ENCODE measurements at places on chromosomes 7 and 10.

DNA sequence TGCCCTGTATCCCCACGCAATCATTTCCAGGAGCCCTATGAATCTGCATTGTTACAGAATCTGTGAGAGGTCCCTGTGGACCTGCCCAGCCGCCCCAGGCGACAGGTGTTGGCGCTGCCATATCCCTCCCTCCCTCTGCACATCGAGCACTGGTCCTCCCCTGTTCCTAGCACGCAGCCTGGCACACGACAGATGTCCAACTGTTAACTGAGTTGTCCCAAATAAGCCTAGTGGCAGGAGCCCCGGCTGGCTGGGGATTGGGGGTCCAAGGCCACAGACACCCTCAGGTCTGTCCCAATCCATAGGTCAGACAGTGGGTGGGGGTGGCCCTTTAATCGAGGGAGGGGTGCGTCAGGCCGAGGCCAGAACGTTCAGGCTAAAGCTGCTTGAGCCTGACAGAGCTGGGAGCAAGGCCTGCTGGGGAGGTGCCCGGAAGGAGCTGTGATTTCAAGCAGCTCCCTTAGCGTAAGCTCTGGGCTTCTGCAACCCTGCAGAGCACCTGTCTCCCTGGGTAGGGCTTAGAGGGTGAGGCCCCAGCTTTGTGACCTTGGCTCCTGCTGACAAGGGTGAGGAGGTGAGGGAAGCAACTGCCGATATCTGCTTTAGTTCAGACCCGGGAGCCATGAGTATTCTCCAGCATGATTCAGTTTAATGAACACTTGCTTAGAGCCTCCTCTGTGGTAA lies 40.1 kb downstream of the ADRA2A start:
- DNase-seq, result no peak

DNA sequence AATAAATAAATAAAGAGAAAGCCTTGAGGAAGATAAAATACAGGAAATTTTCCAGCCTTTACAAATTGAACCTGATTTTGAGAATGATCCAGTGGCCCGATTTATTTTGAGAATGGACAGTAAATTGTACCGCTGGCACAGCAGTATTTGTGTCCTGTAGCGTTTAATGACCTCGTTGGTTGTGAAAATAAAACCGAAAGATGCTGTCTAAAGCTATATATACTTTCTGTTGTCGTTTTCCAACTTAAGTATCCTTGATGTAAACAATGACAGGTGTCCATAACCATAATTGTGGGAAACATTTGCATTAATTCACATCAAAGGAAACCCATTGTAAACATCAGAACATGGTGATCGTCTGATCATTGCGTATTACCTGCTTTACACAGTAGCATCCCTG lies 38.8 kb downstream of the TBXAS1 start:
- no peak for DNase-seq

DNA sequence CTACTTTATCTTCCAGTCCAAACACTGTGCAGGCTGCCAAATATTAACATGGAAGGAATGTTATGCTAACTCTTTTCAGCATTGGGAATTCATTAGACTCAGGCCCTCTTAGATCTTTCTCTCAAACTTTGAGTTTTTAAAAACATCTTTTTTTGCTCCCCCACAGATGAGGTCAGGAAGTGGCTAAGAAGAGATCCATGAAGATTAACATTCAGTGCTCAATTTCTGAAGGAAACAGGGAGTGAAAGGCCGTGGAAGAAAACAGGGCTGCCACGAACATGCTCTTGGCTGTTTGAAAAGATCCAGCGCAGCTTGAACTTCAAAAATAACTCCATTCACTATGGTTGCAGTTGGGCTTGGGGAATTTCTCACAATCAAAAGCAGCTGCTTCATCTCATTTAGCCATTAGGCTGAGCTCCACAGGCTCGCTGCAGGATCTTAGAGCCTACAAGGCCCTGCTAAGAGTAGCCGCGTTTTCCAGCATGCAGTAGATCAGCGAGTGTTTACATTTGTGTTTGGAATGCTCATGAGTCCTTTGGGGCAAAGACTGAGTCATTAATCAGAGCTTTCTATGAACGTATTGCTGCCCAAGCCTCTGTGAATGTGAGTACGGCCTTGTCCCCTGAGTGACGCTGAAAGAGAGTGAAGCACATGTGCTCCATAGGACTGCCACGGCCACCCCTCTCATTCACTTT lies 41.2 kb upstream of the TNS3 start:
- no peak for DNase-seq

DNA sequence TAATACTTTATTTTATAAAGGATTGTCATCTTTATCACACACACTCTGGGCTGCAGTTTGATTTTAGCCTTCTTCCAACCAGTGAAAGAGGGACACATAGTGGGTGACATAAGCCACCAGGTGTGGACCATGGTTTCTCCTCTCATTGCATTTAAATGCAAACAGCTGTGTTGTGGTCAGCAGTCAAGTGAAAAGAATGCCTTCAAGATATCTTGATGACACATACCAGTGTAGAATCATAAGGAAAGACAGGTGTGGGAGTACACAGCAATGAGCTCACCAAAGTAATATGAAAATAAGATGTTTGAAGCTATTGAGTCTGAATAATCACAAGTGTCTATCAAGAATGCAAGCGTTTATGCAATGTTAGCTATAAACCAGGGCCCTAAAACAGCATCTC lies 580.0 kb downstream of the XPNPEP1 start:
- DNase-seq, result no peak

DNA sequence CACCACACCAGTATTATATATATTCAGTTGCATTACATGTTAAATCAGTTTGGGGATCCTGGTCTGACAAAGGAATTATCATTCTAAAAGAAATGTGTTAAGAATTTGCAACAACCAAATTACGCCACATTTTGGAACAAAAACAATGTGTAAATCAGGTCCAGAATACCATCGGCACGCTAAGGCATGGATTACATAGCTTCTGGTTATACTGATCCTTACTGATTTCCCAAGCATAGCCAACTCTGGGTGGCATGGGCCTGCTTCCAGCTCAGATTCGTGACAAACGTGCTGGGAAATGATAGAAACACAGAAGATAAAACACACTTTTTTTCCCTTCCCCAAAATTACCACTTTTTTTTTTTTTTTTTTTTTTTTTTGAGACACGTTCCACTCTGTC lies 660.0 kb downstream of the SORCS1 start:
- no peak for DNase-seq

DNA sequence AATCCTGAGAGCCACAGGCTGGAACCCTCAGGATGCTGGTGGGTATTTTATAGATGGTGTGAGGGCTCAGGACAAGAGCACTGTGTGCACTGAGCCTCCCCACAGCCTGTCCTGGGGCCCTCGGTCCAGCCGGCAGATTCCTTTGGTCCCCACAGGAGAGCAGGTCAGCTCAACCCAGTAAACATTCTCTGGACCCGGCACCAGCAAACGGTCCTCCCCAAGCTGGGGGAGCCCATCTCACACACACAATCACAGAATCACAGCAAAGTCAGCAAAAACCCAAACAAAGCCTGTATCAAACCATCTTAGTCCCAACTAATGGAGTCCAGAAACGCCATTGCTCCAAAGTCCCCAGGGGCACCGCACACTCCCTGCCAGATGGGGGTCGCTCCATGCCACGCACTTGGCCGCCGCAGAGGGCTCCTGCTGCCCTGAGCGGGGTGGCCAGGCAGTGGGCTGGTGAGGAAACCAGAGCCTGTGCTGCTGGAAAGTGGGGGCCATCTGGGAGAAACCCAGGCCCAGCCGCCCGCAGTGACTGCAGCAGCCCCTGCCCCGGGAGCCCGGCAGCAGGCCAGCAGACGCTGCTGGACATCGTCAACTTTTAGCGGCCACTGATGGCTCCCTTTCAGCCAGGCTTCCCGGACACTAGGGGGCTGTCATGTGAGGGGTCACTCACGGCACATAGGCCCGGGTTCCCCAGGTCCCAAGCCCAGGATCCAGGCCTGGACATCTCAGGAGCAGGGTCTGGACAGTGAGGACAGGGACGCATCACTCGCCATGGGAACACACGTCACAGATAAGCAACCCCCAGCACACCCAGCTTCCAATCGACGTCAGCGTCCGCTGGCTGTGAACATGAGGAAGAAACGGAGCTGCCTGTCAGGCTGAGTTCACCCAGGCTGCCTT lies 52.6 kb downstream of the DPYSL4 start:
- DNase-seq, result no peak

- DNase-seq, result no peak
Observed at GRCh38 chr7:129530795-129531391, 28.6 kb downstream of the SMKR1 start.

- peak; percentile 54 for DNase-seq
Observed at GRCh38 chr7:20141666-20142065, 75.5 kb downstream of the MACC1 start.

GRCh38 chr7:24340727-24341126 lies 56.7 kb downstream of the NPY start:
- DNase-seq, result no peak

DNA sequence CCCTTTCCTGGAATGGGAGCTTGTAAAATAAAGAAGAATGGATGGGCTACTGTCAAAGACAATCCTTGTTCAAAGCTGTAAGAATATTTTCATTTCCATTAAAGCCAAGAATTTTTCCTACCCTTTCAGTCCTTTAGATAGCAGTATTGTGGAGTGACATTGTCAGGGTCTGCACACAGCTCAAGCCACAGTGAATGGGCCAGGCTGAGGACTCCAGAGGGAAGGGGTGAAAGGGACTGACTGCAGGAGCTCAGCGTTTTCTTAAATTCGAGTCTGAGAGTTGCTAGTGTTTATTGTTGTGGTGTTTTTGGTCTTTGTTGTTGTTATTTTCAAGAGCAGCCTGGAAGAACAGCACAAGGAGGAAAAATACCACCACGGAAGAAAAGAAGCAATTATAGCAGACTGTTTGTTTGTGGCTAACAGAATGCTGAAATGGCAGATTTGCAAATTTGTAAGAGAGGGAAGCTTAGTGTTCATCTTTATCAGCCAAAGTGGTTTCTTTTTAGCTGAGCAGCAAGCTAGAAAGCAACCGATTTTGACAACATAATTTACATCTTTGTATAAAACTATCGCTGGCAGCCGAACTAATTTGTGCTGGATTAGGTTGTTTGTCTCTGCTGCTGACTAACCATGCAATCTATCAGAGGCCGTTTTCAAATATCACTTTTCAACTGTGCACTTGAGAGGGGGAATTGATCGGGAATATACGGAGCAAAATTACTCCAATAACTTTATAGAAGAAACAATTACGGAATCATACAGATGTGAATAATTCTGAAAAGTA lies 192.1 kb downstream of the LRMDA start:
- DNase-seq, result no peak

DNA sequence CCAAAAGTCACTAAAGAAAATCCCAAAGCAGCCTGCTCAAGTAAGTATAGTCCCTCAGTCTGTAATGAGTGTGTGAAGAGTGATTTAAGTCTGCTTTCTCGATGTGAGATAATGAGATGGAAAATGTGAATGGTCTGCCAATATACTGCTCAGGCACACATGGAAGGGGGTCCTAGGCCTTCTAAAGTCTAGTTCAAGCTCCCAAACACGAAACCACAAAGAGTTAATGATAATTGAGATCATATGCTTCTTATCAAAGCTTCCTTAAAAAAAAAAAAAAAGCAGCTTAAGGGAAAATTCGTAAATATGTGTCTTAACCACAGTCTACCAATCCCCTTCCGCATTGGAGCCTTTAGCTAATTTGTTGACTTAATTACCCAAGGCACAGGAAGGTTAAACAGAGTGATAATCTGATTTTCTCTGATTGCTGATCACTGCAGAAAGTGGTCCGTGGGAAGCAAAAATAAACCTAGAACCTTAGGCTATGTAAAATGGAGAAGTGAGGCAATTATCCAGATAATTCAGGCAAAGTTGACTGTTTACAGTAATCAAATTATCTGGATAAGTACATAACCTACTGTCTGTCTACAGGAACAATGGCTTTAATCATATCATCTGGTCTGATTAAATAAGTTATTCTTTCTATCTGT lies 172.9 kb downstream of the MBL2 start:
- DNase-seq, result no peak

GRCh38 chr10:124622158-124622557 lies 122.0 kb downstream of the FAM53B start:
- DNase-seq, result no peak

GRCh38 chr7:137040745-137041144 lies 172.3 kb downstream of the CHRM2 start:
- DNase-seq, result no peak

GRCh38 chr7:138854115-138854645 lies 56.2 kb upstream of the ATP6V0A4 start:
- DNase-seq, result no peak

DNA sequence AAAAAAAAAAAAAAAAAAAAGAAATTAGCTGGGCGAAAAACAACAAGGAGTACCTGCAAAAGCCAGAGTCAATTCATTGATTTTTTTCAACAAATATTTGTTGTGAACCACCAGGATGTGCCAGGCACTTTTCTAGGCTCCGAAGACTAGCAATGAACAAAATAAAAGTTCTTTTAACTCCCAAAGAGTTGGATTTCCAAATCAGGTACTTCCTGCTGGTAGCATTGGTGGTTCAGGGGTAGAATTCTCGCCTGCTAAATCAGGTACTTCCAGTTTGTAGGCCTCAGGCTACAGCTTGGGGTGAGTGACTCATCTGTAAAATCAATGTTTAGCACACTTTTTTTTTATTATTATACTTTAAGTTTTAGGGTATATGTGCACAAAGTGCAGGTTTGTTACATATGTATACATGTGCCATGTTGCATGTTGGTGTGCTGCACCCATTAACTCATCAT lies 10.9 kb downstream of the PPA1 start:
- no peak for DNase-seq

- no peak for DNase-seq
Observed at GRCh38 chr7:157195868-157196267, 57.1 kb downstream of the UBE3C start.

- DNase-seq, result no peak
Observed at GRCh38 chr10:96743988-96744585, 23.8 kb upstream of the PIK3AP1 start.

GRCh38 chr10:64571056-64571455 lies 1049.9 kb downstream of the REEP3 start:
- DNase-seq, result no peak

DNA sequence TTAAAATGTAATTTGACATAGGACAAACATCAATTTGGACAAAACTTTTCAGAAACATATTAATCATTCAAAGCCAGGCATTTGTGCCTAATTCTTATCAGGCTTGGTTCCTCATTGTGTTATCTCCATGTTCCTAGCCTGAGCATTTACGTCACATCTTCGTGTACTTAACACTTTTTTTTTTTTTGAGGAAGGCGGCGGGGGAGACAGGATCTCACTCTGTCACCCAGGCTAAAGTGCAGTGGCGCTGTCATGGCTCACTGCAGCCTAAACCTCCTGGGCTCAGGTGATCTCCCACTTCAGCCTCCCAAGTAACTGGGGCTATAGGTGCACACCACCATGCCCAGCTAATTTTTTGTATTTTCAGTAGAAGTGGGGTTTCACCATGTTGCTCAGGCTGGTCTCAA lies 19.8 kb downstream of the HNRNPA2B1 start:
- no peak for DNase-seq

DNA sequence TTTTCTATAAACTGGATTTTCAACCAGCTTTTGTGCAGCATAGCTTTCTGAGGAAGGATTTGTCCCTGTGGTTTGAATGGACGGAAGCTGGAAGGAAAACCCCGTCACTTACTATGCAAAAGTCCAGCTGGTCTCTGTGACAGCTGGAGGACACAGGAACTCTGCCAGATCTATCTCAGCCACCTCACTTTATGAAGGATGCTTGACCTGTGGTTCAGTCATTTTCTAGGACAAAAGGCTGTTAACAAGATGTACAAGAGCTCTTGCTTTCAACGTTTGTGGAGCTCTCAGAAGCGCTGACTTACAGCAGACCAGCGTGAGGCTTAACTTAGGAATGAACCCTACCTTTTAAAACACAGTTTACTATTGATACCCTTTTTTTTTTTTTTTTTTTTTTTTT lies 90.8 kb downstream of the CREM start:
- DNase-seq, result no peak
